ENCODE measurements at places on chromosomes 16 and 17.

- DNase-seq: peak; percentile 96
Observed at GRCh38 chr17:38464723-38465390, 36.6 kb downstream of the ARHGAP23 start.

- no peak for DNase-seq
Observed at GRCh38 chr16:69225121-69225520, 38.2 kb downstream of the SNTB2 start.

GRCh38 chr16:60419859-60420258, 1616.4 kb downstream of the CDH8 start:
- no peak for DNase-seq

DNA sequence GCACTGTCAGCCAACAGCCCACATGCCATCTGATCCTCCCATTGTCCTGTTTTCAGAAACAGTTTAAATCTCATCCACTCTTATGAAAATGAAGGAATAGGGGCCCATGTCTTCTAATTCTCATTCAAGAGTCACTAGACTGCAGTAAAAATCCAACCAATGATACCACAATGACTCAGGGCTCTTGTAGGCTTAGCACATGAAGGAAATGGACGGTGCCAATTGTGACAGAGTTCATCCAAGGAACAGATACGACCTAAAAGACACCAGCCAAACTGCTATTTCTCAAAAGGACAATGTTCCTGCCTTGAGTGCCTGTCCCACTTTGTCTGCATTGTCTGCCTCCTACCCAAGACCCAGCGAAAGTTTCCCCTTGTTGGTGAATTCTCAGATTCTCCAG, 204.8 kb upstream of the COX10 start:
- no peak for DNase-seq

GRCh38 chr17:82531431-82531881, 11.9 kb downstream of the FOXK2 start:
- no peak for DNase-seq

GRCh38 chr16:31109622-31110021, 1.4 kb downstream of the BCKDK start:
- no peak for DNase-seq

DNA sequence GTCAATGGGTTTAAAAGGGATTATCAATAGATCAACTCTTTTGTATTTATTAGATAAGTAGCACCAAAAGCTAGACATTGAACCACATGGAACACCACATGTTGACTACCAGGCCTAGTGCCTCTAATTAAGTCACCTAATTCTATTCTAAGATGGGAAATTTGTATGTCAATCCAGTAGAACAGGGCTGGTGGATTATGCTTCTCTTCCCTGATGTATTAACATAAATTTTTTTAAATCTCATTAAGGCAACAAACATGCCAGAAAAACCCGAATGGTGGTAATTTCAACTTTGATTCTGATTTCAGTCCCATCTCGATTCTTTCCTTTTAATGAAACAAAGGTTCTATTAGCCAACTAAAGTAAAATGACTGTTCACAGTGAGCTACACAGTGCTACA, 92.6 kb downstream of the KANSL1 start:
- no peak for DNase-seq

DNA sequence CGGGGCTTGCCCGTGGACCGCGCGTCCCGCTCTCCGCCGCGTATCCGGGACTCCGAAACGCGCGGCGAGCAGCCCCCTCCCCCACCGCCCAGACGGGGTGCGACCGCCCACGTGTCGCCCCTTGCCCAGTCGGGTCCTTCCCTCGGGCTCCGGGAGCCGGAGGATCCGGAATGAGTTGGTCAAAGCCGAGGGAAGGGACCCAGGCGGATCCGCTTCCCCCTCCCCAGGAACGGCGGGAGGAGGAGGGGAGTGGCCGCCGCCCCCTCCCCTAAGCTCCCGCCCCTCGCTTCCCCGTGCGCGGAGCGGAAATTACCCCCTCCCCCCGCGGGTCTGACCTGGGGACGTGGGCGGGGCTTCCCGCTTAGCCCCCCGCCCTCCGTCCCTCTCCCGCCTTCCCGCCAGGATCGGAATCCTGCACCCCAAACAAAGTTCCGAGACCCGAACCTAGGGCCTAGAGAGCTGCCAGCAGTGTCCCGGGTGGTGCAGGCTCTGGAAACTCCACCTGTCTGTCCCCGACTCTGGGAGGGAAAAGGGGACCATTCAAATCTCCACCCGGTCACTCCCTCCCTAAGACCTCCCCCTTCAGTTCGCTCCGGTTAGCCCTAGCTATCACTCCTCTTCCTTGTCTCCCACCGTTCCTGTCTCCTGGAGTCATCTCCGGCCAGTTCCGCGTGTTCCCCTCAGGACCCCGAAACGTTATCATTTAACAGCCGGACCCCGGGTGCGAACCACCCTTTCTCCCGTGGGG, 1.0 kb upstream of the IGF2BP1 start:
- DNase-seq: peak; percentile 91

DNA sequence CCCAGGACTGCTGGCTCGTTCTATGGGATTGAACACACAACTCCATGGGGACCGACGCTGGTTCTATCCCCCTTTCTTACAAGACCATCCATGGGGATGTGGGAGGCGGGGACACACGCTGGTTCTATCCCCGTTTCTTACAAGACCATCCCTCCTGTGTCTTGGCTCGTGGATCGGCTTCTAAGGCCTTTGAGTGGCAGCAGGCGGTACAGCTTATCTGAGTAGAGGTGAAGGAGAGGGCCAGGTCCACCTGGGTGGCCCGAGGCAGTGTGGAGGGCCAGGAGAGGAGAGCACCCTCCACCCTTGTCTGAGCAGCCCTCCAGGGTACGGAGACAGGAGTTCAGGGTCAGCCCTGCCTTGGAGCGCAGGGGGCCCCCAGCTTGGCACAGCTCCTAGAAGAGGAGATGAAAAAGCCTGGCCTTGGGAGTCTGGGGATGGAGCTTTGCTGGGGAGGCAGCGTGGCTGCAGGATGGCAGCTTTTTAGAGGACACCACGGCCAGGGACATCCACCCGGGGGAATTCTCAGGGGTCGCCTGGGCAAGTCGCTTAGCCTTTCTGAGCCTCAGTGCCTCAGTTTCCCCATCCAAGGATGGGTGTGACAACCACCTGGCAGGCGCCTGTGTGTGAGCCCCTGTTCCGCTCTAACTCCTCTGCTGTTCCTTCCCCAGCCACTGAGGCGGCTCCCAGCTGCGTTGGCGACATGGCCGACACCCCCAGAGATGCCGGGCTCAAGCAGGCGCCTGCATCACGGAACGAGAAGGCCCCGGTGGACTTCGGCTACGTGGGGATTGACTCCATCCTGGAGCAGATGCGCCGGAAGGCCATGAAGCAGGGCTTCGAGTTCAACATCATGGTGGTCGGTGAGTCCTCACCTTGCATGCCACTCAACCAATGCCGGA, 341.0 kb downstream of the SEC14L1 start:
- no peak for DNase-seq

- no peak for DNase-seq
Observed at GRCh38 chr17:44084131-44084538, 13.6 kb downstream of the G6PC3 start.

DNA sequence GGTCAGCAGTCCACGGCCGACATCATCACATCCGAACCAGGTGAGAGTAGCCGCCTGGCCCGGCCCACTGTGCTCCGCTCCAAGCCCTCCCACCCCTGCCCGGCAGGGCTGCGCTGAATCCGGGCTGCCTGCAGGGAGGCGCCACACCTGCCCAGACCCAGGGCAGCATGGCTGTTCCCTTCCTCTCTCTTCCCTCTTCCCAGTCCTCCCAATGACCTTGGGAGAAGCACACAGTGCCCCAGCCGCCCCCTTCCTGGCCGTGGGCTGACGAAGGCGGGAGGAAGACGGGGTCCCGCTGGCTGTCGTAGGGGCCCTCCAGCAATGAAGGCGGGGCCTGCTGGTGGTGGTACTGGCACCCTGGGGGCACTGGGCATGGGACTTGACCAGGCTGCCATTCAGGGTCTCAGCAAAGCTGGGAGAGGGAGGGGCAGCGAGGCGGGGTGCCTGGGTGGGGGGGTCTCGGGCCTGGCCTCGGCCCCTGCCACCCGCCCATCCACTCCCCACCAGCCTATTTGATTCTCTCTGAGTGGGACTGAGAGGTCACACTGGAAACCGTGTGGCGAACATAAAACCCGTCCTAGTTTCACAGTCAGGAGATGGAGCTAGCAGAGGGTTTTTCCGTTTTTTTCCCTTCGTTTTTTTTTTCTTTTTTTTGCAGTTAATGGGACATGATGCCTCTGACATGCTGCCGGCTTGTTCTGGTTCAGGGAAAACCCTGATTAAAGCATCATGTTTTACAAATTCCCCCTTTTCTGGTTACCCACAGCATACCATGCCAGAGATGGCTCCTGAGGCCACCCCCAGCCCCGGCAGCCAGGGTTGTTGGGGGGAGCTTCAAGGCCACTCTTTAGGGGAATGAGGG, 50.6 kb downstream of the BAHCC1 start:
- DNase-seq: no peak

GRCh38 chr16:66605177-66605978, 874 bp downstream of the CMTM3 start:
- DNase-seq: peak; percentile 38

DNA sequence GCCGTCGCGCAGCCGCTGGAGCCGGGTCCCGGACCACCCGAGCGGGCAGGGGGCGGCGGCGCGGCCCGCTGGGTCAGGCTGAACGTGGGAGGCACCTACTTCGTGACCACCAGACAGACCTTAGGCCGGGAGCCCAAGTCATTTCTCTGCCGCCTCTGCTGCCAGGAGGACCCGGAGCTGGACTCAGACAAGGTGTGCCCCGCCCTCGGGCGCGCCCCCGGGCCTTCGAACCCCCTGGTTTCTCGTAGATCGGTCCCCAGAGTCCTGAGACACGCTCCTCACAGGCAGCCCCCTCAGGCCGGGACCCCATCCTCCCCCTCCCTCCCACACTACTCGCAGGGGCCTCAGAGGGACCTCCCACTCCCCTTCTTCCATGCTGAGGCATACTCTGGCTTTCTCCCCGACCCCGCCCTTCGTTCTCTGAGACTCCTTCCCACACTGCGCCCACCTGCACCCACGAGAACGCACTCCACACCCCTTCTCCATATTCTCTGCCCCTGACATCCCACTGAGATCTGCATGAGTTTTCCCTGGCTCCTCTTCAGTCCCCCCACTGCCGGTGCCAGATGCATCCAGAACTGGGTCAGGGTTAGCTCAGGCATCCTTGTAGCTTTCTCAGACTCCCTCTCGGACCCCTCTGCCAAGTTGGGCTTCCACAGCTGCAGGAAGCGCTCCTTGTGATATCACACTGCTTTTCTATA, 523 bp downstream of the KCTD2 start:
- DNase-seq: no peak

DNA sequence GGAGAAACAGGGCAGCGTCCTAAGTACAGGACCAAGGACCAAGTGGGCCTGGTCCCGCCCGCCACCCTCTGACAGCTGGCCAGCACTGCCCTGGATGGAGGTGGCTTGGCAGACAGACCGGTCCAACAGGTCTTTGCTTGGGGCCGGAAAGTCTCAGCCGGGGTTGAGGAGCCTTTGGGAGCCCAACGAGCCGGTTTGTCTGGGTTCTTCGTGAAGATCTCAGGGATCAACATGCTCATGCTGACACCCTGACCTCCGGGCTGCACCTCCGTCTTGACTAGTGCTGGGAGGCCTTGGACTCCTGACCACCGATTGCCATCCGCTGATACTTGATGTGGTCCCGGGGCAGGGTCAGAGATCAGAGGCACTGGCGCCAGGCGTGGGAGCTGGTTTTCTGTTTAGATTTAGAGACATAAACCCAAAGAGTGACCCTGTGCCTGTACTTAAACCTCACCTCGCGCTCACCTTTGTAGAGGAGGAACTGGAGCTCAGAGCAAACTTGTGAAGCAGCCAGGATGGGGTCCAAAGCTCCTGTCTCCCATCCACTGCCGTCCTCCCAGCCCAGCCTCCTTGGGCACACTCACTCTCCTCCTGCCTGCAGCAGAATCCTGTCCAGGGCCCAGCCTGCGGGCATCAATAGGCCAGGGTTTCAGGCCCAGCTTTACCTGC, 92.1 kb upstream of the GSE1 start:
- DNase-seq: no peak

DNA sequence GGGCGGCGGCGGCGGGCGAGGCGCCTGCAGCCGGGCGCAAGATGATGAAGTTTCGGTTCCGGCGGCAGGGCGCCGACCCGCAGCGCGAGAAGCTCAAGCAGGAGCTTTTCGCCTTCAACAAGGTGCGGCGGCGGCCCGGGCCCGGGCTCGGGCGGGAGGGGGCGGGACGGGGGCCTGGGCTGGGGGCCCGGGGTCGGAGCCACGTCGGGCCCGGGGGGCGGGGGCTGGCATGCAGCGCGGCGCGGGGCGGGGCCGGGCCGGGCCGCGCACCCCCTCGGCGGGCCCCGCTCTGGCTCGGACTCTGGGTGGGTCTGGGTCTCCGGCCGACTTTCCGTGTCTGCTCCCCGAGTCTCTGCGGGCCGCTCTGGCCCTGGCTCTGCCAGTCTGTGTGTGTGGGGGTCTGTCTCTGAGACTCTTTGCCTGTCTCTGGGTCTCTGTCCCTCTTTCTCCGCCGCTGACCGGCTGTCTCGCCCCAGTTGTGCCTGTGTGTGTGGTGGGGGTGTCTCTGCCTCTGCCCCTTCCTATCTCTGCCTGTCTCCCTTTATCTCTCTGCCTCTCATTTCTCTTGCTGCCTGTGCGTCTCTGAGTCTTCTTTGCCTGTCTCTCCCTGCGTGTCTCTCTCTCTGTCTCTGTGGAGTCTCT, 328 bp downstream of the LLGL1 start:
- DNase-seq: no peak

GRCh38 chr17:83175119-83175821, 95.9 kb downstream of the METRNL start:
- DNase-seq: no peak

DNA sequence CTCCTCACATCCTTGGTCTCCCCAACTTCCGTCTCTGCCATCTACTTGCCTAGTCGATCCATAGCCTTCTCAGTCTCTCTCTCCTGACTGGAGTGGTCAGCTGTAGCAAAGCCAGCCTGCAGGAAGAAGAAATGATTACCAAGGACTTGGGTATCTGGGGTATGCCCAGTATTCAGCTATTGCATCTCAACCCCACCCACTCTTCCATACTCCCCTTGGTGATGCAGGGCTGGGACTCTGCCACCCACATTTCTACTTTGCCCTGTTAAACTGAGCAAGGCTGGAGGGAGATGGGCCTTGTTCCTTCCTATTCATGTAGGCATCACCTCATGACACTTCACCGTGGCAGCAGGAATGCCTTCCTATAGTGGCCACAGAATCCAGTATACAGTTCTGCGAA, 2.3 kb downstream of the COPRS start:
- DNase-seq: no peak

GRCh38 chr16:21620592-21620991, 21.2 kb downstream of the METTL9 start:
- DNase-seq: no peak

GRCh38 chr17:63276821-63277220, 169.3 kb downstream of the CYB561 start:
- DNase-seq: no peak

All from HTR-8/SVneo (cell line).